ENCODE measurements at places on chromosomes 6 and 20.

DNA sequence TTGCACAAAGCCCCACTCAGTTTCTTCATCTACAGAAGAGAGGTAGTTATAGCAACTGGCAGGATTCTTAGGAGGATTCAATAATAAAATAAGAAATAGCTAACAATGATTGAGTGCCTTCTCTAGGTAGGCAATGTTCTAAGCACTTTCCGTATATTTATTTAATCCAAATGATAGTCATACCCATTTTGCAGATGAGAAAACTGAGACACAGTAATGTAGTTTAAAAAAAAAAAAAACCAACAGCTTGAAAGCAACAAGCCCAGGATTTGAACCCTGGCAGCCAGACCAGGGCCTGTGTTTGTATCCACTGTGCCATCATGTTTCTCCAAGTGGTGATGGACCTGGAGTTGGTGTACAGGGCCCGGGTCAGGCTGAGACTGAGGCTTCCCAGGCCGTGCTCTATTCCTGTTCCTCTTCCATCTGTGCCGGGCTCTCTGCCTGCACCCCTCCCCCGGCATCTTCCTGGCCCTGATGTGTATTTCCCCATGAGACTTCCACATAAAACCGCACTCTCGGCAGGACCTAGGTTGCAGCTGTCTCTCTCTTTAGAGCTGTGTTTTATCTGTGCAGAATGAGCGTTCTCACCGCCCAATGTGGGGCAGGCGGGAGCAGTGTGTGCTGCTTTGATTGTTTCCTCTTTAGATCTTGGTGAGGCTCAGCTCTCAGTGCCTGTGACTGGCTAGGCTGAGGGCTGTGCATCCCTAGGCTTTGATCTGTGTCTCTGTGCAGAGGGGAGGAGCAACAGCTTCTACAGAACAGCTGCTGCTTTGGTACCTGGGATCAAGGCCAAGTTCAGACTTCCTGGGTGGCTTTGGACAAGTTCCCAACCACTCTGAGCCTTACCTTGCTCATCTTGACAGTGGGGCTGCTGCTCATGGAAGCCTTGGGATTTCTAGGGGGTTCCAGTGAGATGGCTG is 49.5 kb downstream of the TOX2 start:
- DNase-seq = no peak

GRCh38 chr20:9160331-9160730 is 91.4 kb downstream of the PLCB4 start:
- no peak for DNase-seq

DNA sequence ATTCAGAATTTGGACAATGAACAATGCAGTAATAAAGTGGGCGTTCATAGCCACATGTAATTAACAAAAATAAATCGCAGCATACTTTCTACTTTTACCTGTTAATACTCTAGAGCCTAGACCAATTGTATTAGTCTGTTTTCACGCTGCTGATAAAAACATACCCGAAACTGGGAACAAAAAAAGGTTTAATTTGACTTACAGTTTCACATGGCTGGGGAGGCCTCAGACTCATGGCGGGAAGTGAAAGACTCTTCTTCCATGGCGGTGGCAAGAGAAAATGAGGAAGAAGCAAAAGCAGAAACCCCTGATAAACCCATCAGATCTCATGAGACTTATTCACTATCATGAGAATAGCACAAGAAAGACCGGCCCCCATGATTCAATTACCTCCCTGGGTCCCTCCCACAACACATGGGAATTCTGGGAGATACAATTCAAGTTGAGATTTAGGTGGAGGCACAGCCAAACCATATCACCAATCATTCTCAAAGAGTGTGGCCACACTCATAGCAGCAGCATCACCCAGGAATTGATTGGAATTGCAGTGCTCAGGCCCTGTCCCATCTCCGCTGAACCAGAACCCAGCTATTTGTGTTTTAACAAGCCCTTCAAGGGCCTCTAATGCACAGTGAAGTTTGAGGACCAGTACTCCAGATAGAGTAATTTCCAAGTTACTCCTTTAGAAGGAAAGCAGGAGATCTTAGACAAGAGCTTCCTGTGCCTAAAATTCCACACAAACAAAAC is 650.0 kb downstream of the KIF16B start:
- DNase-seq = no peak

DNA sequence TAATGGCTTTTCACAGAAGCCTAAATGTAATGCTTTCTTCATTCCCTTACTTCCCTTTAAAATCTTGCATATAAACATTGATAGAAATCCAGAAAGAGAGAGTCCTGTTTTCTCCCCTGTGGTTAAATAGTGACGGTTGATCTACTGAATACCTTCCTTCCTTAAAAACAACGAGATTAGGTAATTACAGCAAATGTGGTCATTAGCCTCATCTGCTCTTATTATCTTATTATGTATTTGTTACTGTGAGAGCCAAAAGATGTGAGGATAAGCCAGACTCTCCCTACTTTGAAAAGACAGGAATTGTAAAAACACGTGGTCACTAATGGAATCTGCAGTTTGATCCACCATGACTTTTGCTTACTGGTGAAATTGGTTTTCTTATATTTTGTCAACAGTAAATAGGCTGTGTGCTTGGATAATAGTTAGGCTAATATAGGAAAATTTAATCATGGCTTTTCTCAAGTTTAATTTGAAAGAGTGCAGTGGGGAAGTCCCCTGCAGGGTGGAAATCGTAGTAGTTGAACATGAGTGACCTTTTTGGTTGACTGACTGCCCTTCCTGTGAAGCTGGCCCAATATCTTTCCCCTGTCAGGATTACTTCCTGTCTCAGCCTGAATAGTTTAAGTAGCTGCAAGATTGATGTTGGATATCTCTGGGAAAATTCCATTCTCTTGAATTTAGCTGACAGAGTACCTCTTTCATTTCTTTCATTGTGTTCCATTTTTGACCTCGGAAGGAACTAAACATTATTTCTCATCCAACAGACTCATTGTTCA is 62.8 kb downstream of the JARID2 start:
- DNase-seq = no peak

DNA sequence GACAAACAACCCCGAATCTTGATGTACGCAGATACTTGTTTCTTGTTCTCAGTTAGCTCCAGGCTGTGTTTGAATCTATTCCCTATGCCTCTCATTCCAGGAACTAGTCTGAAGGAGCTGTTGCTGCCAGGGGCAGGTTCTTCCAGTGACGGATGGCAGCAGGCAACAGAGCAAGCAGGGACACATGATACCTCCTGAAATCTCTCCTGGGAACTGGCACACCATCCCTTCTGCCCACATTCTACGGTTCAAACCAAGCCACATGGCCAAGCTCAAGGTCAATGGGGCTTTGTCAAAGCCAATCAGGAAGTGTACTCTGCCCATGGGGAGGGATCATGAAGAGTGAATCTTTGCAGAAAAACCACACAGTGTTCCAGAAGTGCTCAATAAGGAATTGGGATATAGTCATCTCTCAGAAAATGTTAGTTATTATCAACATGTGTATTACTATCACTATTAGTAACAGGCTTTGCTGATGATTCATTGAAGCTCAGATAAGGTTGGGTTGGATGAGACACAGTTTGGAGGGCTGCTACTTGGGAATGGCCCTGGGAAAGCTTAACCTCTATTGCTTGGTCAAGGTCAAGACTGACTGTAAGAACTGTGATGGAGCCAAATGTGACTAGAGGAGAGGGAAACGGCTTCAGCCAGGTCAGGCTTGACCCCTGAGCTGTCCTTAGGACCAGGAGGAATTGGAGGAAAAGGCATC is 454.9 kb downstream of the PTPRT start:
- no peak for DNase-seq

DNA sequence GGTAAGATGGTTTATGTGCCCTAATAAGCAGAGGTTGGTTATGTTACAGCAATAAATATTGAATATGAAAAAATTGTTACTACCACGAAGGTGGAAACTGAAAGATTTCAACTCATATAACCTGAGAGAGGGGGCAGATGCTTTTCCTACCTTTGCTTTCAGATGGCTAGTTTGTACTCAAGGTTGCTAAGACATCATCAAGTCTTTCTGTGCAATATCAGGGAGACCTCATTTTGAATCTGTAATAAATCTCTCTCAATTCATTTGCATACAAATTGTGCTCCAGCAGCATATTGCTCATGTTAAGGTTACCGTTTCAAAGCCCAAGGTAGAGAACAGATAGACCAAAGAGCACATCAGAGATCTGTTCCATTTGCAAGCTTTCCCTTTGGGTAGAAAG is 220.4 kb downstream of the KHDC1L start:
- DNase-seq = no peak

- DNase-seq = peak; percentile 69
These were observed 51.4 kb downstream of the TGM2 start for GRCh38 chr20:38113401-38114325.

DNA sequence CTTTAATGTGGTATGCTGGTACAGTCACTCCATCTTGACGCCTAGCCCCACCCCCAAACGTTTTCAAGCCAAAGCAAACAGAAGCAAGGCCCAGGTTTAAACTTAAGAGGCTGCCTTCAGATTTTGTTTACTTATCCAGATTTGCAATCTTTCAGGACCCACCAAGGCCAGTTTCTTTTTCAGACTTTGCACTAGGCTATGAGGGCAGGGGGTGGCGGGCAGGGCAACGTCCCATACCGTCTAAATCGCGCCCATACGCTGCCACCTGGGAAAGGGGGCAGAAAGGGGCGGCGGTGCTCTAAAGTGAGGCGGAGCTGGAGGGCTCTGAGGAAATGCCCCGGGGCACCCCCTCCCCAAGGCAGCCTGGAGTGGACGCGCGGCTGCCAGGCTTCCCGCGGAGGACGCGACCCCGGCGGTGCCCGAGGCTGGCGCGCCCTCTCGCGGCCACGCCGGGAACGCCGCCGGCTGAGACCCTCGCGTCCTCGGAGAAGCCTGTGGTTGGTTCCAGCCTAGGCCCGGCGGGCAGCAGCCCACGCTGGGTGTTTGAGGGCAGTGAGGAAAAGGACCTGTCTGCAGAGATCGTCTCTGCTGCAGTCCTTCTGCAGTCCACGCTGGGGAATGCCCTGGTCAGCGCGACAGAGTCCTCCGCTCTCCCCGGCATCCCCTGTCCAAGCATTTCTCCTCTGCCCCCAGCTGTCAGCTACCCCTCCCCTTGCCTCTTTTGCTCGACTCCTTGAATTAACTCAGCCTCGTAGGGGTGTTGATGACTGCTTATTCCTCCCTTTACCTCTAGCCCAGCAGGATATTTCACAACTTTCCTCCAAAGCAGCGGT is 129.2 kb upstream of the PRND start:
- peak; percentile 51 for DNase-seq

DNA sequence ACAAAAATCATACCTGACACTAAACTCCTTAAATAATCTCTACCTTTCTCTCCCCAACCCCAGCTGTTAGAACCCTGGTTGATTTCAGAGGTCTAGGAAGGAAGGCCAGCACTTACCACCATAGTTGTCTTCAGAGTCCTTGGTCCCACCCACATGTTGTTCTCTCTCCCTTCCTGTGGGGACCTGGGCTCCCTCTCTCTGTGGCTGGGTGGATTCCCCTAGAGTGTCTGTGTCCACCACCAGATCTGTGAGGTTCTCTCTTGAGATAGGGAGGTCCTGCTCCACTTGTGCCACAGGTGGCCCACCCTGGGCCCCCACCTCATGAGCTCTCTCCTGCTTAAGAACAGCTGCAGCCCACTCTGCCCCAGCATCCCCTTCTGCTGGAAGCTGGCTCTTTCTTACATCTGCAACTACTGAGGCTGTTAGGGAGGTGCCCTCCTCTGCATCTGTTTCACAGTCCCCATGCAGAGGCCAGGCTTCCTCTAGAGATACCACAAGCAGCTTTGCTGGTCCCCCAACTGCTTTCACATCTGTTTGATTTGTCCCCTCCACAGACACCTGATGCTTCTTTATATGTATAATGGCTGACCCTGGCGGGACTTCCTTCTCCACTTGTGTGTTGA is 5.2 kb downstream of the MDC1 start:
- peak; percentile 69 for DNase-seq

GRCh38 chr6:49806145-49806544 is 19.1 kb upstream of the PGK2 start:
- DNase-seq = no peak

GRCh38 chr6:115891750-115892149 is 168.9 kb downstream of the FRK start:
- no peak for DNase-seq

DNA sequence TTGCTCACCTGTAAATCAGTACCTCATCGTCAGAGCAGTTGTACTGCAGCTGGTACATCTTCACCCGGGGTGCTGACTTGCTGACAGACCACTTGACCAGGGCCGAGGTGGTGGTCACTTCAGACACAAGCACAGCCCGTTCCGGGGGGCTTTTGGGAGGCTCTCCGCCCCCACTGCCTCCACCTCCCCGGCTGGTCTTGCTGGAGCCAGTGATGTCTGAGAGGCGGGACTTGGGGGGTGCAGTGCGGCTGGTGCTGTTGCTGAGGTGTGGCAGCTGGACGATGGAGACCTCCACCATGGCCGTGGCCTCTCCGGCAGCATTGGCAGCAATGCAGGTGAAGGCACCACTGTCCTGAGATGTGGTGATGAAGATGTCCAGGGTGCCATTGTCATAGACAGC is 155.5 kb downstream of the LRFN2 start:
- DNase-seq = no peak

- no peak for DNase-seq
These were observed 1.1 kb downstream of the AIG1 start for GRCh38 chr6:143061597-143062385.

DNA sequence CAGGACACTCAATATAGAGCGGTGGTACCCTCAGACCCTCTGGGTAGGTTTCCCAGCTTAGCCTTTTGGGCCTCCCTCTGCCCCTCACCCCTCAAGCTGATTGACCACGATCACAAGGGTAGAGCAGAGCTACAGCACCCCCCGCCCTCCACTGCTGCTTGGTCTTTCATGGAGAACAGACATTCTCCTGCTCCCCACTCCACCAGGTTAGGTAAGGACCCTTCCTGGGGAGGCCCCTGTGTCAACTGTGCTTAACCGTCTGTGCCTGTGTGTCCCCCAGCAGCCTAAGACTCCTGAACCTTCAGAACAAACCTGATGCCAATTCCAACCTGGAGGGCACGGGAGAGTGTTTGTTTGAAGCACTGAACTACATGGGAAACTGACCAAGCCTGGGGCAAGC is 11.8 kb downstream of the MYH7B start:
- no peak for DNase-seq

- DNase-seq = no peak
These were observed 158.7 kb upstream of the SLC22A16 start for GRCh38 chr6:110635096-110635495.

DNA sequence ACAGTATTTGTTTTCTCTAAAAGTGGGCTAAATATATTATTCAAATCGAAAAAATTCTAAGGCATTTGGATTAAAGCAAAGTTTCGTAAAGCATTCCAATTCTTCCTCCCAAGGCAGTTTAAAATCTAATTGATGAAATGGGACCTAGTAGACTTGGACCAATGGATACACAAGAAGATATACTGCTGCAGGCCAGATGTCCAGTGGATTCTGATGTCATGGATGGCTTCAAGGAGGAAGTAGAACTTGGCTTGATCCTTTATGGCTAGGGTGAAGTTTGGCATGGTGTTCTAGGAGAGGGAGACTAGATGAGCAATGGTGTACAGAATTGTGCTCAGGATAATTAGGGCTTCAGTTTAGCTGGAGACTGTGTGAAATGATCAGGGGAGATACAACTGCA is 559.5 kb upstream of the MMS22L start:
- no peak for DNase-seq

Measured in activated CD8-positive, alpha-beta memory T cell treated with anti-CD3 and anti-CD28 coated beads, Interleukin-2, amount 10 ng/mL, durations not matched to agents 7 days and 5 days (primary cell).